Stimulated activated CD4-positive, alpha-beta T cell treated with anti-CD3 and anti-CD28 coated beads, Interleukin-2, amount 100 ng/mL, for 48 hours (primary cell): ENCODE measurements at places on chromosomes 1 and 21.

DNA sequence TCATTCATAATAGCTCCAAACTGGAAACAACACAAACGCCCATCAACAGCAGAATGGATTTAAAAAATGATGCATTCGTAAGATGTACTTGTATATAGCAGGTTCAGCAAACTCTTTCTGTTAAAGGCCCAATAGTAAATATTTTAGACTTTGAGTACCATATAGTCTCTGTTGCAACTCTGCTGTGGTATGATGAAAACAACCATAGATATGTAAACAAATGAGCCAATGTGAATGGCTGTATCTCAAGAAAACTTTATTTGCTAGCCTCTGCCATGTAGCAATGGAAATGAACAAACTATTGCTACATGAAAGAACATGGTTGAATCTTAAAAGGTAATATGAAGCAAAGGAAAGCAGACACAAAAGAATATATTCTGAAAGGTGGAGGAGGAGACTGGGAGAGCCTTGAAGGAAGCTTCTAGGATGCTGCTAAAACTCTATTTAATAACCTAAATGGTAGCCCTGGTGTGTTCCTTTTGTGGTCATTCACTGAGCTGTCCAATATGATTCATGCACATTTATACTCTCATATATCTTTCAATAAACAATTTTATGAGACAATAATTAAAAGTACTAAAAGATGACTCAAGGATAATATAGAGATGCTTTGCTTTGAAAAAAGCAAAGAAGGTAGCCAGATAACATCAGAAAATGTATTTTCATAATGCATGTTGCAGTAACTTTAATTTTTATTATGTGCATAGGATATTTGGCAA, 29.1 kb upstream of the FMO3 start:
- DNase-seq: no peak

GRCh38 chr1:52157582-52157981, 15.7 kb downstream of the ZFYVE9 start:
- DNase-seq: no peak

GRCh38 chr1:160410406-160411005, 10.1 kb downstream of the VANGL2 start:
- DNase-seq: no peak

GRCh38 chr1:181216591-181216994, 128.1 kb downstream of the IER5 start:
- DNase-seq: no peak

GRCh38 chr1:235892202-235892601, 25.5 kb upstream of the LYST start:
- DNase-seq: no peak

GRCh38 chr1:25978403-25978802, 19.5 kb downstream of the PAFAH2 start:
- no peak for DNase-seq

GRCh38 chr1:116573431-116574095, 2.7 kb upstream of the CD58 start:
- no peak for DNase-seq

DNA sequence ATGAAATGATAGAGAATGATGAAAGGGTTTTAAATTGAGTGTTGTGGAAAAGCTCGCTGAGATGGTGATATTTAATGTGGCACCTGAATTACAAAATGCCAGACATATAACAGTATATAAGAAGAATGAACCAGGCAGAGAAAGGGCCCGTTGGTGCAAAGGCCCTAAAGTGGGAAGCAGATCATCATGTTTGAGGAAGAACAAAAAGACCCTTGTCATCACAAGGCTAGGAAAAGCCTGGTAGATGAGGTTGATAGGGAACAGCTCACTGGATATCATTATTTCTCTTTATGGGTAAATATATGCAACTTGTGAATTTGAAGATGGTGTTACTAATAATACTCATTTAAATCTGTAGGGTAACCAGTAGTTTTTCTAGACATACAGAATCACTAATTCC, 11.0 kb downstream of the RAP1A start:
- no peak for DNase-seq

DNA sequence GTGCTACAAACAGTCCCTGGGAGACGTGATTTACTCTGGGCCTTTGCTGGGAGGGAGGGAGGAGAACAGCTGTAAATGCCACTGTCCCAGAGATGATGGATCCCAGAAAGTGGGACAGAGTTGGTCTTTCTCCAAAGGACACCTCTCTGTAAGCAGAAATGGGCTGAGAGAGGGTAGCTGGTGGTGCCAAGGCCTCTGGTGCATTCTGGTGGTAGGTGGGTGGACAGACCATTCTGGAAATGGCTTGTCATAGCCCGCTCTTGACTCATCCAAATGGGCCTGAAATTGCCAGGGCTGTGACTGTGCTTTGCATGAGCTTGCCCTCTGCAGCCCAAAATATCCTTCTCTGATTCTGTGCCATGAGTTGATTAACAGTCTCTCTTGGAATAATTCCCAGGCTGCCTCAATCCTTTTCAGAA, 36.1 kb downstream of the CCDC185 start:
- no peak for DNase-seq

DNA sequence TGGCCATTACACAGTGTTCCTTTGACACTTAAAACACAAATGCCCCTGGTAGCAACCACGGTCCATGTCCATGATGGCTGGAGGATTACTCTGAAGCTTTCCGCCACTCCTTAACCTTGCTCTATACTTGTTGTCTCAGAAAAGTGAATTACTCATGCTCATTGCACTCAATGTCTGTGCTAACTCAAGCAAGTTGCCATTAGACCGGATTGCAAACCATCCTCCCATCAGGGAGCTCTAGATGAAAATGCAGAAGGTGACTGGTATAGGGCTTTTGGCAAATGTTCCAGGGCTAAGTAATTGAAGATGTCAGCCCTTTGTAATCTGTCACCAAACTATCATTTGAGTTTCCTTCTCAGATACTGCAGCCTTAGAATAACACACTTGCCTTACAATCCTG, 1288.3 kb upstream of the B3GALT2 start:
- DNase-seq: no peak

DNA sequence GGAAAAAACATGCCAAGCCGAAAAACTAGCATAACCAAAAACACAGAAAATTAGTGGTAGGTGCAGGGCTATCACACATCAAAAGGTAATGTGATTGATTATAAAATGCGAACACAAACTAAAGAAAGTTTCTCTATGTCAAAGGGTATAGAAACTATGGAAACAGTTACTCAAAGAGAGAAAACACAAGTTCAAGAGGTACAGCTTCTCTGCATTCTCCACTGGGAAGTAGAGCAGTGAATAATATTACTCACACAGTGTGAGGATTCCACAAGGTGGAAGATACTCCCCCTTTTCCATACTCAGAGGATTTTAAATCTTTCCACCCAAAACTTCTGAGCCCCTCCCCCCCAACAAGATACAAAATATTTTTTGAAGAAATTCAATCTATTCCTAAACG, 18.6 kb downstream of the AKT3 start:
- DNase-seq: no peak

GRCh38 chr1:116311756-116312680, 61.0 kb upstream of the ATP1A1 start:
- DNase-seq: no peak

- DNase-seq: no peak
These were observed 116.0 kb downstream of the ASTN1 start for GRCh38 chr1:177048314-177049069.

DNA sequence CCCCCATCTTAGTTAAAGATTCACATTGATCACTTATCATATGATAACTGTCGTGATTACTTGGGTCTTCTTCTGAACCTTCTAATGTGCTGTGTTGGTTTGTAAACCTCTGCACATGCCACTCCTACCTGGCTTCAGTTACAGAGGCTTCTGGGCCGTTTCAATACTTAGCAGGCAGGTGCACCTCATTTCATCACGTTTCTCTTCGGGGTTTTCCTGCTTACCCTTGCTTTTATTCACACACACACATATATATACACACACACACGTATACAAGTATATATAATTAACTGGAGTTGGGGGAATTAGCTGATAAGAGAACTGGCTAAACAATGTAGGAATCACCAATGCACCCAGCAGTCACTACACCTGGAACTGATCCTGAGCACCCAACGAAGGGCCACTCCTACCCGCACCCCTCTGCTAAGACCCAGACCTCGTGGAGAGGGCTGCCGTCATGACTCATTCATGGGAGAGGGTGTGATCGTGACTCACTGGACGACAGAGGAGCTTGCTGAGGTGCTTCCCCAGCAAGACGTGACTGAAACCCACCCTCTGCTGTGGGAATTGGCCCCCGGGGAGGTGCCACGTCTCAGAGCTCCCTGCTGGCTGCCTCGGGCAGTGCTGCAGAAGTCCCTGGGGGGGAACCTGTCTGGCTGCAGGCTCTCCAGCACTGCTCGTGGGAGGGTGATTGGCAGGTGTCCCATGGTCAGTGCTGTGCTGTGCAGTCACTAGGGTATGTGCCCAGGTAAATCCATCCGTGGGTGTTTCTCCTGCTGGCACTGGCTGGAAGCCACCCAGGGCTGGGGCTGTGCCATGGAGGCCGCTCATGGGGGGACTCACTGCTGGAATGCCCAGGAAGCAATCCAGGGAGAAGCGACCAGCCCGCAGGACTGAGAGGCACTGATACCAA, 166.6 kb downstream of the DYRK1A start:
- DNase-seq: peak; percentile 7

DNA sequence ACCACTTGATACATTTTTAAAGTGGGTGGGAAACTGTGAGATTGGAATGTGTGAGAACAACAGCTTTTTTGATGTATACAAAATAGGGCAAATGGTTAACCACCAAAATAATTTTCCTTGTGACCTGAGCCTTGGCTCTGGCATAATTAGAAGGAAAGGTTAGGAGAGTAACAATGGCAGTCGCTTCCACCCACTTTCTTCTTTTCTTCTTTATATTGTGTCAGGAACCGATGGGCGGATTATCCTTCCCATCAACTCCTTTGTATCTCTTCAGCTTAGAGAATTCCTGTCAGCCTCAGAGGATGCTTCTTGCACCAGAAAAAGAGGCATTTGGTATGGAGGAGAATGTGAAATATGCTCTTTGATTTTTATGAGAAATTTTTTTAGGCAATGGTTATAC, 90.6 kb downstream of the SDCCAG8 start:
- DNase-seq: no peak

DNA sequence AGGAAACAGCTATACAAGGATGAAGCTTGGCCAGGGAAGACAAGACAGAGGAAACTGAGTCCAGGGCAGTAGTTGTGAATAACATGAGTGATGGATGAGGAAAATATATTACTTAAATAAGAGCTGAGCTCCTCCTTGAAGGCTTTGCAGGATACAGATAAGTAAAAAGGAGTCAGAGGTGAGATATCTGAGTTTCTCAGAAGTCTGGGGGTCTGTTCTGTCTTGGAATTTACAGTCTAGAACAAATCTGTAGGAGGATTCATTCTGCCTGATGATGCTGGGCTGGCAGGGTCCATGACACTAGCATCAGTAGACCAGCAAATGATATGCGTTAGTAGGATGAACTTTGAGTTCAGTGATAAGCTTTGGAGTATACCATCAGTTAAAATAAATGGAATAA, 266.1 kb upstream of the POGK start:
- no peak for DNase-seq

DNA sequence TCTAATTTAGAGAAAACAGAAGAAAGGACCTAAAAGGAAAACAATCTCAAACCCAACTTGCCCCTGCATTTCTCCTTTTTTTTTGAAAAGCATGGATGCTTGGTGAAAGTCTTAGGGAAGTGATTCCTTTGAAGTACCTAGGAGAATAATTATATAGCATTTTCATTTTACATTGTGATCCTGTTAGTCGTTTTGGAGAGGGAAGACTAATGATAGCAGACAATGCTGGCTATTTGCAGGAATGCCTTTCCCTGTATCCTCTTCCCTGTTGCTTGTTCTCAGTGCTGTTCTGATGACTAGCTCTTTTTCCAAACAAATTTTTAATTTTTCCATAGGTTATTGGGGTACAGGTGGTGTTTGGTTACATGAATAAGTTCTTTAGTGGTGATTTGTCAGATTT, 53.9 kb downstream of the LAMC1 start:
- no peak for DNase-seq

DNA sequence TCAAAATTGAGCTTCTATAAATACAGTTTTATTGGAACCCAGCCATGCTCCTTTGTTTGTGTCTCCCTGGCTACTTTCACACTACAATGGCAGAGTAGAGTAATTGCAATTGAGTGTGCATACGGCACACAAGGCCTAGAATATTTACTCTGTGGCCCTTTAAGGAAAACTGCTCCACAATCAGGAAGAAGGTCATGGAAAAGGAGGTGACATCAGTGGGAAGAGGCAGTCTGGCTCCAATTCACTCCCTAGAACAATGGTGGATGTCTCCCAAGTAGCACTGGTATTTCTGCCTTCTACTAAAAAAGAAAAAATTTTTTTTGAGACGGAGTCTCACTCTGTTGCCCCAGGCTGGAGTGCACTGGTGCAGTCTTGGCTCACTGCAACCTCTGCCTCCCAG, 51.3 kb downstream of the KRTAP19-8 start:
- DNase-seq: no peak

DNA sequence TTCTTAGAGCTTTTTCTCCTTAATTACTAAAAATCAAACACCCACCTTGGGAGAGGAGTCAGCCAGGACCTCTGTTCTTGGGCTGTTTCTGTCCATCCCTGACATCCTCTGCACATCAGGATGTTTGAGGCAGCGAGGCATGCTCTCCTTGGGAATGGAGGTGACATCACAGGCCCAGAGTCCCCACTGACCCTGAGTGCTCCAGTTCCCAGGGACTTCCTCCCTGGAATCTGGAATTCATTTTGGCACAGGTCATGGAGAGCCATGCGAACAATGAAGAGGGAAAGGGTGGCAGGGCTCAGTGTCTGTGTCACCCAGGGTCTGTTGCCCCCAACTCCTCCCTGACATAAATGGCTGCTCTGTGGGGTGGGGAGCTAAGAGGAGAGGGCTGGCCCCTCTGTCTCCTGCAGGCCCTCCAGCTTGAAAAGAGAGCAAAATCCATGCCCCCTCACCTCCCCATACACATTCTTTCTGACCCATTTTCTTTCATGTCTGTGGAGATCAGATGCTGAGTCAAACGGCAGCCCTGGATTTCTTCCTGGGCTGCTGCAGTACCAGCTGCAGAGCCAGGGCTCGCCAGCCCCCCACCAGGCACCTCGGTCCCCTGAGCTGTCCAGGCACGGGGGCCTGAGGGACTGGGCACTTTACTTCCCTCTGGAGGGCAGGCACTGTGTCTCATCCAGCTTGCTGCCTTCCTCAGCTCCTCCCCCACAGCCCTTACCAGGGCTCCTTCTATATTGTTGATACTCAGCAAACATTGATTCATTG, 102.0 kb downstream of the NMNAT2 start:
- no peak for DNase-seq

DNA sequence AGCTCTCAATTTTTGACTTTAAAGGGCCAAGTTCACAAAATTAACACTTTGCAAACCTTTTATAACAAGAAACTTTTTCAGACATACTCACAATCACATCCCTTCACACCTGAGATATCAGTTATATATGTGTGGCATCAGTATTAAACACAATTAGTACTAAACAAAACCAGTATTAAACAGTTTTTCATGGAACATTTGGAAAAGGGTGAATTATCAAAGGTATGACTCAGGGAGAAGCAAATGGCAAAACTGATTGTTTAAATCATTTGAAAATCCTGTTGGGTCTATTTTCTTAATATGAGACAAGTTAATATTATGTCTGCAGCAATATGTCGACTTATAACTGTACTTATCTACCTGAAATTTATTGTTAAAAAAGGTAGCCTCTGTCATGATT, 587.3 kb downstream of the NEGR1 start:
- no peak for DNase-seq
